ENCODE measurements at places on chromosomes 2 and 18.

DNA sequence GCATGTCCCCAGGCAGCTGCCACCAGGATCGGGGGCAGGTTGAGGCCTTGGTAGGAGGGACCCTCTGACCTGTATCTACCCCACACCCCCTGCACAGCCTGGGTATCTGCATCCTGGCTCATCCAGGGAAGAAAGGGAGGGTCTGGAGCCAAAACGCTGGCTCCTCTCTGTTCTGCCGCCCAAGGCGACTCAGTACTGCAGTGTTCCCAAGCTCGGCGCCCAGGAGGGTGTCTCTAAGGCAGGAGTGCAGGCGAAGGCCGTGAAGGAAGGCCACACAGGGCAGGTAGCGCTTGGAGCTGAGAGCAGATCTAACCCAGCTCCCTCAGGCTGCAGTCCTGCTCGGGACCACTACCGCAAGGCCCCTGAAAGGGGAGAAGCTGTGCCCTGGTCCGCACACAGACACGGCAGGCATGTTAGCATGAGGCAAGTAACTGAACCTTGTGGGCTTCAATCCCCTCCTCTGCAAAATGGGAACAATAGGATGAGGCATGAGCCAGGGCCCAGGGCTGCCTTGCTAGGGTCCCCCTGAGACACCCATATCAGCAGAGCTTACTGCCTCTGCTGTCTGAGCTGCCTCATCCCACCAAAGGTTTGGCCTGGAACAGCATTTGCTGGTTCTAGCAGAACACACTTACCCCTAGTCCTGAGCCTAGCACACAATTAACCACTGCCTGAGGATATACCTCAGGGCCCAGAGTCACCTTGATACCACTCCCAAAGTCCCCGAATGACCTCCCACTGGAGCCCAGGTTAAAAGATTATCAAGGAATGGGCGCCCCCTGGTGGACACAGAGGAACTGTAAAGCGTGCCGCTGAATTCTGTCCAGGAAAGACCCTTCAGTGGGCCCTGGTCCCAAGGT lies 6.5 kb downstream of the PTMA start:
- DNase-seq = peak; percentile 70

- DNase-seq = peak; percentile 28
Measured at GRCh38 chr2:20596193-20596972, 54.5 kb downstream of the HS1BP3 start.

GRCh38 chr2:198465970-198466369 lies 661.6 kb downstream of the PLCL1 start:
- no peak for DNase-seq

GRCh38 chr2:160783474-160783873 lies 289.9 kb upstream of the RBMS1 start:
- DNase-seq = no peak

DNA sequence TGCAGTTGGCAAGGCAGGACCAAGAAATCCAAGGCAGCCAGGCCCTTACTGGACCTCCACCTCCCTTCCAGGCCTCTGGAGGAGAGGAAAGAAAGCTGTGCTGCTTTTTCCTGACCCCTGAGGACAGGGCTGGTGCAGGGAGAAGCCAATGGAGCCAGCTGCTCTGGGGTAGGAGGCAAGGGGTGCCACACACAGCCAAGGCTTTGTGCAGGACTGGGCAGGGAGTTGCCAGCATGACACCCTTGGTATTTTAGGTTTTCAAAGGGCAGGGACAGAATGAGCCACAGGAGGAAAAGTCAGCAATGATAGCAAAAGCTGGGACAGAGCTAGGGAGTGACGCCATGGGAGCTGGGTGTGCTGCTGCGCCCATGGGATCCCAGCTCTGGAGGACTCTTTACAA lies 22.9 kb downstream of the CCT7 start:
- no peak for DNase-seq

DNA sequence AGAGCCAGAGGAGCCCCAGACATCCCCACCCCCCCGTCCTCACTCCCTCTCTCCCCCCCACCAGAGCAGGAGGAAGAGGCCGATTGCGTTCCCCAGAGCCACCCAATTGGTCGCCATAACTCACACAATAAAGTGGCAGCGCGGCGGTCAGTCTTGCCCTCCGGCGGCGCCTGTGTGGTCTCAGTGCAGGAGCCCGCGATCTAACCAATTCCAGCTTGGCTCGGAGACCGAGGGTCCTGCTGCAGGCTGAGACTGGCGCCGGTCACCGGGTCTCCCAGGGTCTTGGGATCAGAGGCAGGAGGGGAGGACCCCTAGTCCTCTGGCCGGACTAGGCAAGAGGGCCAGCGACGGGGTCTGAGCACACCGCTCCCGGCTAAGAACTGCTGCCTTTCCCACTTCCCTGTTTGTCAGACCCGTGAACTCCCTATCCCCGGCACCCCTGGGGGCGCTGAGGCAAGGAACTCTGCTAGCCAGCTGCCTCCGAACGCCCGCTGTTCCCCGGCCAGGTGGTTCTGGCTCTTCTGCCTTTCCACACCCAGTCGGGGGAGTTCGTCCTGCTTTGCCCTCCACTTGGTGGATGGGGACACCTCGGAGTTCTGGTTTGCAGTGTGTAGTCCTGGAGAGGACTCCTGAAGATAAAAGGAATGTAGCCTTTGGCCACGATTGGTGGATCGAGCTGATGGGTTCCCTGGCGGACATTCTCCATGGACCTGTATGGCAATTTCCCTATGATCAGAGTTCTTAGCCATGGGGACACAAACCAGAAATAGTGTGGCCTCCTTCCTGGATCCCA lies 1.0 kb upstream of the HOXD12 start:
- no peak for DNase-seq

DNA sequence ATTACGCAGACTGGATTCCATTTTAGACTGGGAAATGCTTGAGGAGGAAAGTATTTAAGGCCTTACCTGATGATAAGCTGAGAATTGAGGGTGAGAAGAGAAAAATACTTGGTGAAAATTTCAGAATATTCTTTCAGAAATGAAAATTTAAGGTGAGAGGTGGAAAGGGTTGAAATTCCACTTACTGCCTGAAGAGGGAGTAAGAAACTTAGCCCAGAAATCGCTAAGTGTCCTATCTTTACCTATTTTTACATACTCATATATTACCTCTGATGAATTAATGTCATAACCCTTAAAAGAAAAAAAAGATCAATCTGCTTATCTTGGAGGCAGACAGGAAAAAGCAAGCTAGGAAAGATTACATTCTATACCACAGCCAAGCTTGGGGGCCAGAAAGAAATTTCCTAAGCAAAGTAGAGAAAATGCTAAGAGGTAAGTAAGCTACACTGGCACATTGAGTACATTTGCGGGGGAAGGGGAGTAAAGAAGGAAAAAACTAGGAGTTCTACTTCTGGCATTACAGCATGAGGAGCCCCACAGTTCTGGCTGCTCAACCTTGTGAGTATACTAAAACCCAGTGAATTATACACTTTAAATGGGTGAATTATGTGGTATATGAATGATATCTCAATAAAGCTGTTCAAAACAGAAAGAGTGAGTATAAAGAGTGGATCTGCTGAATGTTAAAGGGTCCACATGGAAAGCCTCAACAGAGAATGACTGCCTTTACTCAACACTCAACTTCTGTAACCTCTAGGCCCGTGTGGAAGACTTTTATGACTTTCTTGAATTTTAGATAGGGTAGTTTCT lies 33.8 kb downstream of the SMC6 start:
- peak; percentile 19 for DNase-seq

DNA sequence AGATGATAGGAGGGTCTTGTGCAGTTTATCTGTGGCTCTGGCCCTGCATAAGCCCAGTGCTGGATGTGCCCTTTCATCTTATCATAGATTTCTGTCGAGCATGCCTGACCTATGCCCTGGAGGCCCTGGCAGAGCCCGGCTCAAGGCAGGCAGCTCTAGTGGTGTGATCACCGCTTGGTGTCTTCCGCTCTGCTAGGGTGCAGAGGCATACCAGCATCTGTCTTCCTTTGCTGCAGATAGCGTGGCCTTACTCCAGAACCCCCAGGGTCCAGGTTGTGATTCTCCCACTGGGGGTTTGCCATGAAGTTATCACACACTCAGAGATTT lies 13.7 kb upstream of the TRAF3IP1 start:
- no peak for DNase-seq

GRCh38 chr2:157283468-157283867 lies 26.0 kb downstream of the GALNT5 start:
- no peak for DNase-seq

DNA sequence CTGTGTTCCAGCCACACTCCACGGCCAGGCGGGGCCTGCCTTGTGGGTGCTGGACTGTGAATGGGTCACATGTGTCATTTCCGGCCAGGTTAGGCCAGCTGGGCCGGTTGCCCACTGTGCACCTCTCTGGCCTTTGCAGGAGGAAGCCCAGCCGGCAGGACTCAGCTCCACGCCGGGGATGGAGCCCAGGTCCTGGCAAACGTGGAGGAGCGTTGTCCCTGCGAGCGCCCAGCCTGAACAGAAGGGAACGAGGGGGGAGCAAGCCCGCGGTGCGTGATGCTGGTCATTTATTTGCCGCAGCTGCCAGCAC lies 152.9 kb downstream of the PXDN start:
- DNase-seq = no peak

- DNase-seq = no peak
Measured at GRCh38 chr2:152782171-152782570, 63.8 kb downstream of the ARL6IP6 start.

DNA sequence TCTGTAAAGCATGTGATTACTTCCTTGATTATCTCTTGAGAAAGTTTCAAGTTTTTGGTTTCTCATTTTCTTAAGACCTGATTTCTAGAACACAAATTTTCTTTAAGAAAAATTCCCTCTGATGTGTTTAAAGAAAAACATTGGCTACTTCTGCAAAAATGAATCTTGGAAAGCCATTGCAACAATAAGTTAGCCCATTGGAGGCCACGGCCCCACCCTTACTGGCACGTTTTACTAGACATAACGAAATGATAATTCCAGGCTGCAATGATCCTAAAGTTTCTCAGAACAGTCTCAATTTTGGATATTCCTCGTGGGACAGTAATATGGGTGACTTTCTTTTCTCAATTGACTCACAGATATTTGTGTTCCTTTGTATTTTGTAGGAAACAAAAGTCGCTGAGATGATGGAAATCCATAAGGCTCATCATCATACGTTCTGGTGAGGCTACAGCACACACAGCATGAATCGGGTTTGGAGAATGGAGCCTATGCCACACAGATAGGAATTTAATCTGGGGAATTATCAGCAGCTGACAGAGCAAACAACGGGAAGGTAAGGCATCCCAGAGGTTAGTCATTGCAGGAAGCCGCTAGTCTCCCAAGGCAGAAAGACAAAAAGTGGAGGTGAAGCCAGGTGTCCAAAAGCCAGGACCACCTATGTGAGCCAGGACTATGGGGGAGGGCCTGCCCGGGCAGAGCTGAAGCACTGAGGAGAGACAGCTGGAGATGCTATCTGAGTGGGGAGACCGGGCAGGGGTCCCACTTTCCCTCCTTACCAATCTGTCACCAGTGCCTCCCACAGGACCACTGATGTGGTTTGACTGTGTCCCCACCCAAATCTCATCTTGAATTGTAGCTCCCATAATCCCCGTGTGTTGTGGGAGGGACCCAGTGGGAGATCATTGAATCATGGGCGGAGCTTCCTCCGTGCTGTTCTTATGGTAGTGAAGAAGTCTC lies 35.9 kb downstream of the SOWAHC start:
- no peak for DNase-seq

- DNase-seq = no peak
Measured at GRCh38 chr18:76412818-76413565, 82.0 kb downstream of the ZNF516 start.

DNA sequence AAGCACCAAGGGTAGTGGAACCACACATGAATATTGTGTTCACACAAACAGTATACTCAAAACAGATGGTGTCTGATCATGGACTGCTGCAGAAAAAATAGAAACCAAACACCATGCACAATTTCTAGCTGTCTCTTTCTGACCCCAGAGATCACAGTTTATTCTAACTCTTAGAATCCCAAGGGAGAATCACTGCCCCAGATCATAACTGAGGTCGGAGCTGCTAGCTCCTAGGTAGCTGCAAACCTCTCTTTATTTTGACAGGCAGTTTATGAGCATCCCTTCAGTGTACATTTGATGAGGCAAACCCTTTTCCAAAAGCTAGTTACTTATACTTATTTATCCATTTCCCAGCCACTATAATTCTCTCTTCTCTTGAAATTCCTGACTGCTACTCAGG lies 439.1 kb upstream of the HNMT start:
- no peak for DNase-seq

- no peak for DNase-seq
Measured at GRCh38 chr2:113739849-113740248, 16.6 kb downstream of the SLC35F5 start.

GRCh38 chr2:218270721-218271486 lies 585 bp downstream of the PNKD start:
- no peak for DNase-seq

- no peak for DNase-seq
Measured at GRCh38 chr2:149278161-149278871, 52.1 kb upstream of the LYPD6 start.

DNA sequence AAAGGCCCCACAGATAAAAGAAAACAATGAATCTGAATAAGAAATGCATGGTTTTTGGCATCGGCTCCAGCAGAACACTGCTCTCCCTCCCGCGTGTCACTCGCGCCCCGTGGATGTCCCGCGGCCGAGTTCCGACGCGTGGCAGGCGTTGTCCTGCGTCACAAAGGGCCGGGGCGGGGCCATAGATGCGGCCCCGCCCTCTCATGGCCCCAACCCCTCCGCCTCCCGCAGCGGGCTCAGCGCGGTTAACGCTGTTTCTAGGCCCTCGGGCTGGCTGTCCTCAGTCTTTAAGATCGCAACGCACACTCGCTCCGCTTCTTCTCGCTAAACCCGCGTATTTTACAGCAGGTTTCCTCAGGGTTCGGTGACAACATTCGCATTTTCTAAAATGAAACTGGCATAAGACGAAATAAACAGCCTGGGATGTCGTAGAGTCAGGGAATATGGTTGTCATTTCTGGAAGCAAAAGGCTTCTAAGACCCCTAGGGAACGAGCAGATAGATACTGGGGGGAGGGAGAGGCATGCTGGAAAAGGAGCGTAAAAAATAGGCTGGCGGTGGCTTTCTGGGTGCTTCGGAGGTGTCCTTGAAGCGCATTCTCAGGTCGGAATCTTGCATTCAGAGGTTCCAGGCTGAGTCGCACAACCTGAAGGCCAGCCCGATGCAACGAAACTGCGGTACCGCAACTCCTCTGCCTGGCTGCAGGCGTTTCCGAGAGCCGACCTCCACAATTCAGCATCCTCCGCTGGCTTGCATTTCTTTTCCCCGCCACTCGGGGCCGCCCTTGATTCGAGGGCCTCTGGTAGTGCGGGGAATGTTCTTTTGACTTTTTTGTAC lies at the start of gene FKBP7:
TSS of gene FKBP7 (minus strand) at position 162 of the 836 bp plus-strand sequence. CDS start at position 61, 101 bp downstream.
- peak; percentile 80 for DNase-seq

GRCh38 chr2:229090225-229090624 lies 180.9 kb downstream of the PID1 start:
- no peak for DNase-seq

DNA sequence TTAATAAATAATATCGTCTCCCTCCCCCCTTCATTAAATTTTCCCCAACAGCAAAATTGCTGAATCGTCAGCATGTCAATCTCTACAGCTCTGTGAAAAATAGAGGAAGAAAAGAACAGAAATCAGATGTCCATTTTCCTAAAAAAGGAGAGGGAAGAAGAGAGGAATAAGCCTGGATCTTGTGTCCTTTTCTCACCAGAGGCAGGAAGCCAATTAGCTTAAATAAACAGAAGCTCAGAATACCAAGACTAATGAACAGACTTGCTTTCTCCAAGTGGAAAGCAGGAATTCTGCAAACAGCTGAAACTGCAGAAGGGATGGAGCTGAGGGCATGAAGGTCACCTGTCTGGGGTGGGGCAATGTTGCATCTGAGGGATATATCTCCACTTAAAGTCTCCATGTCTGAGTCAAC lies 265.7 kb downstream of the CCDC85A start:
- DNase-seq = no peak
